AG09309 (cell line): ENCODE measurements at places on chromosomes 1 and 21.
A peak's percentile ranks its signal among the peaks of the same experiment; 100 is the strongest.

- DNase-seq = no peak
Observed at GRCh38 chr1:94275083-94275482, 37.7 kb upstream of the ARHGAP29 start.

DNA sequence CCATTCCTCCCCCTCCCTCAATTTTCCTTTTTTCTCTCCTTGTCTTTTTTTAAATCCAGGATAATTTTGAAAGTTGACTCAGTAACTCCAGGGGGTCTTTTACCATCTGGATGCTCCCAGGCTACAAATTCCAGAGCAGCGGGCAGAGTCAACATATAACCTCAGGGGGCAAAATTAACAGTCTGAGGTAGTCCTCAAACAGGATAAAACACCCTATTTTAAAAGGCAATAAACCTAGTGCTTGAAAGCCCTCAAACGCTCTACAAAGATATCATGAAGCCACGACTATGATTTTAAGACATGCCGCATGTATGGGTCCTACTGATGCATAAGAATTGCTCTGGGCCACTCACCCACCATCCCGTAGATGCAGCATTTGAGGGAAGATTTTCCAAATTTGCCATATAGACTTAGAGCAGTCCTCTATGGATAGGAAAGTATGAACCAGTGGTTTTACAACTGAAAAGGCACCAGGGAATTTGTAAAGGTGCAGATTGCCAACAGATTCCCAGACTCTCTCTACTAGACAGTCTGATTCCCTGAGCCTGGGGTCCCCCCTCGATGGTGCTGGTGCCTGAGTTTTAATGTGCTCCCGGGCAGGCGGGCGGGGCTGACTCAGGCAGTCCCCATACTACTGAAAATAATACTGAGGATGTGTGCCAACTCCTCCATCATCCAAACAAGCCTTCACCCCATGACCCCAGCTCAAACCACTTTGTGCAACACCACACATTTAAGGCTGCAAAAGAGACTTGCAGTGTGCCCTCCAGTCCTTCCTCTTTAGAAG, 37.2 kb downstream of the PTPN14 start:
- no peak for DNase-seq

DNA sequence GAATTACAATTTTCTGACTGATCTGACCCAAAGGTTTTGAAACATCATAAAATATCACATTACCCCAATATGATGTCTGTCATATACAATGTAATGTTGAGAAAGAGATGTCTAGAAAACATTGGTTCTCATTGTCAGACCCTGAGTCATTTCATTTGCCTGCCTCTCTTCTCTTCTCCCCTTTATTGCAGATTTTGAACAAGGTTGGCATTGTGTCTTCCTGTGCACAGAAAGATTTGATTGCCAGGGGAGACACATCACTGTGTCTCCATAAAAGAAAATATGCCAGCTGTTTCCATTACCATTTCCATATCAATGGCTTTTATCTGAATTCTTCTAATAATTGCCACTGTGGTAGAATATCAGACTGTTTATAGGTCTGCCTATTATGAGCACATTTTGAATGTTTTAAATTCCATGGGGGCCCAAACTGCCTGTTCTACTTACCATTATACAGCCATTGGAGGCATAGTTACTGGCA, 65.6 kb downstream of the IFI44 start:
- no peak for DNase-seq

- DNase-seq = no peak
Observed at GRCh38 chr1:164638492-164639202, 79.7 kb downstream of the PBX1 start.

DNA sequence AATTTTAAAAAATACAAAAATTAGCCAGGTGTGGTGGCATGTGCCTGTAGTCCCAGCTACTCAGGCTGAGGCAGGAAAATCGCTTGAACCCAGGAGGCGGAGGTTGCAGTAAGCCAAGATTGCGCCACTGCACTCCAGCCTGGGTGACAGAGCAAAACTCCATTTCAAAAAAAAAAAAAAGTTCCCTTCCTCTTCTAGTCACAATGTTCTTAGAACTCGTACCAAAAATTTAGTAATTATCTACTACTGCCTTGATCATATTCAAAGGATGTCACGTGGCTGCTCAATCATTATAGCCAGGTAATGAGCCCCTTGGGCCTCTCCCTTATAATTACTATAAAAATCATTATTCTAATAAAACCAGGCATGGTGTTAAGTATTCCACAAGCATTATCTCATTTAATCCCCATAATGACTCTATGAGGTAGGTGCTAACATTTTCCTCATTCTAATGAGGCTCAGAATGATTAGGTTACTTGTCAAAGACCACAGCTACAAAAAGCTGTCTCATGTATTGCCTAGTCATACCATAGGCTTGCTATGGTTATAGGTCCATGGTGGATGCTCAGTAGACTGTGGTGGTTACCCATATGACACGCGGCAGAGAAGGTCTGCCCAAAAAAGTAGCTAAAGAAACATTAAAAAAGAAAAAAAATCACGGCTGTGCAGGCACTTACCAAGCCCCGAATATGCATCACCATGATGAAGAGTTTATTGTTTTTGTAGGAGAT, 15.5 kb upstream of the PPP1R15B start:
- no peak for DNase-seq

DNA sequence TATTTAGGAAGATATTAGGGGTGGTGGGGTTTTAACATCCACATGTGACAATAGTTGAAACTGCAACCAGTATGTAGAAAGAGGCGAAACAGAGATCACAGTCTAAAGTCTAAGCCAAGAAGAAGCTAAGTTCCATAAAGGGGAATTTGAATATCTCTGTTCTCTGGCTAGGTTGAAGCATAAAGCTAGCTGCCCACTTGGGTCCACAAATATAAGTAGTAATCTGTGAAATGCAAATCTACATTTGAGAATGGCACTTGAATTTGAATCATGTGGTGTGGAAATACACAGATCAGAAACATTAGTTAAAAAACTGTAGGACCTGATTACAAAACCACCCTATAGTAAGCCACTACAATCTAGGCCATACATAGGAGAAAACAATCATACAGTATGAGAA, 602.1 kb downstream of the LMO4 start:
- no peak for DNase-seq

DNA sequence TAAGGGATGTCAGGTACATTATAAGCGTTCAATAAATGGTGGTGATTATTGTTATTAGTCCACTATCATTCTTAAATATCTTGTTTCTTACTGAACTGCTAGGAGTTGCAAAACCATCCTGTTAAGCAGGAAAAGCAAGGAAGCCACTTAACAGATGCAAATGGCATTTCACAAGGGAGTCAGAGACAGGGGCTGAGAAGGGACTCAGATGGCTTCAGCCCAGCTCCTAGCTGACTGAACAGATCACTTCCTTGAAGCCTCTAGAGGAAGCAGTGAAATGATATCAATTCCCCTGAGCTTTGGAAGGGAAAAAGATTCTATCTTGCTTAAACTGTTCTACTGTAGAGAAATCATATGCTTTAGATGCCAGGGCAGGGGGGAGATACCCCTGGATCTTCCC, 151.5 kb downstream of the ST6GALNAC5 start:
- no peak for DNase-seq

- peak; percentile 70 for DNase-seq
Observed at GRCh38 chr1:153572569-153573015, 6.9 kb upstream of the S100A2 start.

GRCh38 chr1:153531638-153532037, 4.2 kb downstream of the S100A6 start:
- DNase-seq = no peak

- no peak for DNase-seq
Observed at GRCh38 chr1:168161459-168161858, 17.3 kb upstream of the TIPRL start.

DNA sequence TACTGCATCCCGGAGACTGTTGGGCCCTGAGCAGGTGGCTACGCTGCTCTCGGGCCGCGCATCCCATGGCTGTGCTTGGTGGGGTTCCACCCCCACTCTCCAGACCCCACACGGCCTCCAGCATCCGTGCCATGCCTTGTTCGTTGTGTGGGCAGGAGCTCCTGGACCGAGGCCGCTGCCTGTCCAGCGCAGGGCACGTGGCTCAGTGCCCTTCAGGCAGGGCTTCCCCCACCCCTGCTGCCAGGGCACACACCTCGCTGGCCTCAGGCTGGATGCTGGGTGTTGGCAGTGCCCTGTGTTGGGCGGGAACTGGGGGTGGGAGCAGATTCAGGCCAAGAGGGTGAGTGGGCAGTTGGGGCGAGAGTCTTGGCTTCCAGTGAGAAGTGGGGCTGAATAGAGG, 9.9 kb downstream of the PRKCZ start:
- DNase-seq = no peak

GRCh38 chr1:165345502-165345901, 11.0 kb downstream of the LMX1A start:
- DNase-seq = no peak

DNA sequence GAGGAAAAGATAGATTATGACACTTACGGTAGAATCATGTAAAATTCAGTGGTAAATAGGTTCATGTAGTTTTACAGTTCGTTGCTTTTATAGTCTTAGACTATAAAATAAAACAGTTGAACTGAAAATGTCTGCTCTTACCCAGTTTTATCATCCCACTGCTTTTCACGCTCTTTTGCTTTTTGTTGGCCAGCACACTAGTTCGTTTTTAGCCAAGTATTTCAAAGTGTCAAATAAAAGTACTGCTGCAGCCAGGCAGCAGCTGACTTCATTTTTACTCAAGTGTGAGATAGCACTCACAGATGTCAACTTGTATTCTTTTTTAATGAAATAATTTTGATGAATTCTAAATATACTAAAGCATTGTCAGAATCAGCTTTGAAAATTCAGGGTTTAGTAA, 18.5 kb upstream of the BTG3 start:
- no peak for DNase-seq

DNA sequence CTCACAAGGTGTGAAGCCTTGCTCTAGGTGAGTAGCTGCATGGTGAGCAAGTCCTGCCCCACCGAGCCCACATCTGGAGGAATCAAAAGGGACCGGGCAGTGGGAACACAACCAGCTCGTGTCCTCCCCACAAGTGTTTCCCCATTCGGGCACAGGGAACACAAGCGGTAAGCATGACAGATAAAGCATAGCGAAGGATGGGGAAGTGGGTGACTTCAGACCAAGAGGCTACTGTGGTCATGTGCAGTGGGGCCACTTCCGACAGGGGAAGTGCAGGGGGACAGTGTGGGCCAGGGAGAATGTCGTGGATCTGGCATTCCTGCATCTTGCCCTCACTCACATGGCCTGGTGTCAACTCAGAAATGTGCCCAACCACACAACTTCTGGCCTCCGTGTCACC, 306.2 kb downstream of the FAM72C start:
- DNase-seq = no peak

DNA sequence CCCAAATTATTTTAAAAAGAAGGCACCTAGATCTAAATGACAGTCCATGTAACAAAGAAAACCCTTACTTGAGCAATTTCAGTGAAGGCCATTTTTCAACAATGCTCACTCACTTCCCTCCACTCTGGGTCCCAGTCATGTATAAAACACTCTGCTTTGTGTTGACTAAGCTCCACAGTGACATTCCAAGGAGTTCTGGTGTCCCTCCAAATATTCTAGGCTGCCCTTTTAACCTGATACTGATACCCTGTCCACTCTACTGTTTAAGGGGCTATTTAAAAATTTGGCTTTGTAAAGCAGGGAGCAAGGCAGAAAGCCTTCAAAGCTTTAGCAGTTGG, 73.6 kb downstream of the GNG12 start:
- DNase-seq = no peak

DNA sequence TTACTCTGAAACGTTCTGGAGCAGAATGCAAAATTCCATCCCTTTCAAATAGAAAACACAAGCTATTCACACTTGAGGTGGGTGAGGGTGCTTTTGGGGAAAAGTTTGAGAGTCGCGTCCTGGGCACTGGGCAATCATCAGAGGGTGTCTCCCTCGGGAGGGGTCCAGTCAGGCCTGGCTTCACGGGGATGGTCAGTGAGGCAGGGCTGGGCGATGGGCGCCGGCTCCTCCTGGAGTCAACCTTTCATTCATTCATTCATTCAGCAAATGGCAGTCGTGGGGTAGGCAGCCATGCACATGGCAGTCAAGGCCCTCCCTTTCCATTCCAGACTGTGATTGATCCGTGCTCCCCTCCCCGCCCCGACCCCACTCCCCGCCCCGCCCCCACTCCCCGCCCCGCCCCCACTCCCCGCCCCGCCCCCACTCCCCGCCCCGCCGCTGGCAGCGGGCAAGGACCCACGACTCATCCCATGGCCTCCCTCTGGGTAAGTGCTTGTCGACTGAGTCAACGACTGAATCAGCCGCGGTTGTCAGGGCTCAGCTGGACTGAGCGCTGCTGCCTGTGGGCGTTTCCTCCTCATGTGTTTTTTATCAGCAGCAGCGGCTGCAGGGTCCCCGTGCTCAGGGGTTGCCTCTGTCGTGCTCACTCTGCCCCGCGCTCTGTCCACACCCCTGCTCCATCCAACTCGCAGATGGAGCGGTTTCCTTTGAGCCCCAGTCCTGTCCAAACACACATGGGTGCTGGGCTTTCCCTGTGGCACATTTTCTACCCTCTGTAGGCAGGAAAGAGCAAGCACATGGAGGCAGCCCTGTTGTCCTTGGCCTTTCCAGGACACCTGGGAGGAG, 12.5 kb upstream of the SPSB1 start:
- peak; percentile 82 for DNase-seq

- DNase-seq = no peak
Observed at GRCh38 chr1:207302618-207303393, 18.7 kb upstream of the CD55 start.

DNA sequence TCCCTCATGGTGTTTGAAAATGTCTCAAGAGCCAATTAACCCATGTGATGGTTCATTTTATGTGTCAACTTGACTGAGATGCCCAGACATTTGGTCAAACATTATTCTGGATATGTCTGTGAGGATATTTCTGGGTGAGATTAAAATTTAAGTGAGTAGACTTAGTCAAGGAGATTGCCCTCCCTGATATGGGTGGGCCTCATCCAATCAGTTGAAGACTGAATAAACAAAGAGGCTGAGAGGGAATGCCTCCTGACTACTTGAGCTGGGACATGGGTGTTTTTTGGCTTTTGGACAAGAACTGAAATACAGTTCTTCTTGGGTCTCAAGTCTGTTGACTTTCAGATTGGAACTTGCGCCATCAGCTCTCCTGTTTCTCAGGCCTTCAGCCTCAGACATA, 89.4 kb upstream of the SPATA6 start:
- DNase-seq = no peak
